ENCODE measurements at places on chromosomes 4 and X.

GRCh38 chrX:105823092-105823455 lies 735 bp downstream of the NRK start:
- DNase-seq: no peak

DNA sequence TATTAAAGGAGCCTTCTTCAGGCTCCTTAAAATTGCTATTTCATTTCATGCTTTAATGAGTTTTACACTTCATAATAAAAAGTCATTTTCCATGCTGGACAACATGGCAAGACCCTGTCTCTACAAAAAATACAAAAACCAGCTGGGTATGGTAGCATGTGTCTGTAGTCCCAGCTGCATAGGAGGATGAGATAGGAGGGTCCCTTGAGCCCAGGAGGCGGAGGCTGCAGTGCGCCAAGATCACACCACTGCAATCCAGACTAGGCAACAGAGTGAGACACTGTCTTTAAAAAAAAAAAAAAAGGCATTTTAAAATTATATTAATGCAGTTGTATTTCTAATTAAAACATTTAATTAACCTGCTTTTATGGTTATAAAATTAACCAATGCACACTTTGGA lies 49.2 kb downstream of the PDS5A start:
- DNase-seq: no peak

GRCh38 chr4:3774253-3774883 lies 8.2 kb downstream of the ADRA2C start:
- no peak for DNase-seq

DNA sequence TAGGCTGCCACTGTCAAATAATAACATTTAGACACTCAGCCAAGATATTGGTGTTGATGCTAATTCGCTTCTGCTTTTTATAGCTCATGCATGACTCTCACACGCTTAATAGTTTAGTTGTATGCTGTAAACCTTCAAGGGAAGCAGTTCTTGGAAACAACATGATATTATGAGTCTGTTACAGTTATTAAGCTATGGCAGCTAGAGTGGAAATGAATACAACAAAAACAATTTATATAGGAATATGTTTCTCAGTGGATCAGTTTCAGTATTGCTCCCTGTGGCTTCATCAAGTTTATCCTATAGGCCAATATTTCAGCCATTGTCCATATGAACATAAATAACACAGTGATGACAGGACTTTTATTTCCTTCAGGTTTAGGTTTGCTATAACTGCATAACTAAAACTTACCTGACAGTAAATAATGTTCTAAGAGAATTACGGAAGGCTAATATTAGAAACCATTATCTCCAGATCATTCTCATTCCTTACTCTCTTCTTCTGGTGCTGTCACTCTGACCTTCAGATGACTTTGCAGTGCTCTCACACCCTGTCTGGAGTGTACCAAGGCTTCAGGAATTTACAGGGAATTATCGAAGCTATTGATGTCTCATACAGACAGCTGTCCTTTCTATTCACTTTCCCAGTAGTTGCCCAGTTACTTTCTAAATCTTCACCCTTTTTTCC lies 555.0 kb downstream of the ANKRD50 start:
- no peak for DNase-seq

- DNase-seq: no peak
These were observed 121.9 kb upstream of the SMIM10 start for GRCh38 chrX:134868771-134869495.

DNA sequence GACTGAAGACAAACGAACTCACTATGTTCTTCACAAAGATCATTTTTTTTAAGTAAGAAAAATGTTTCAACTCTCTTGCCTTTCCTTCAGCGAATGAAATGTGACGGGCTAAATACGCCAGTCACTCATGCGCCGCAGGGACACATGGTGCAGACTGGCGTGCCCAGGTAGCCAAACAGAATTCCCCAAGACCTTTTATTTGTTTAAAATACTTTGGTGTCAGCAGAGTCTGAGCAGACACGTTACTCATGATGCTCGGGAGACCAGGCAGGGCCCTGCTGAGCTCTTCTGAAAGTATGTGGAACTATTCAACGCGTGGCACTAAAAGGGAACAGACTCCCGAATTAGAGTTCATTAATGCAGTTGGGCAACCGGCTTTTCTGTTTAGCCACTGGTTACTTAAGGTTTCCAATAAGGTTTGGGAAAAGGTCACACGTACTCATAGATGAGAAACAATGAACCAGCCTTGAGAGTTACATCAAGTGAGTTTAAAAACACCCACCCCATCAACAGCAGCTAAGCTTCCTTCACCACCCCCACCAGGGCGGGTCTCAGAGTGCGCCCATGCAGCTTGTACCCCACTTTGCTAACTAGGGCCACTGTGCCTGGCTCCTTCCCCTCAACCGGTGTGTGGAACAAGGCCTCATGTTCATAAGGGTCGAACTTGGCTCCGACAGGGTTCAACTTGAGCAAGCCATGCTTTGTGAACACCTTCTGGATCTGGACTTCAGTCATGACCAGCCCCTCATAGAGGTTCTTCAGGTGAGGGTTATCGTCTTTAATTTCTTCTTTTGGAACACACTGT lies 7.3 kb downstream of the GRPEL1 start:
- no peak for DNase-seq

DNA sequence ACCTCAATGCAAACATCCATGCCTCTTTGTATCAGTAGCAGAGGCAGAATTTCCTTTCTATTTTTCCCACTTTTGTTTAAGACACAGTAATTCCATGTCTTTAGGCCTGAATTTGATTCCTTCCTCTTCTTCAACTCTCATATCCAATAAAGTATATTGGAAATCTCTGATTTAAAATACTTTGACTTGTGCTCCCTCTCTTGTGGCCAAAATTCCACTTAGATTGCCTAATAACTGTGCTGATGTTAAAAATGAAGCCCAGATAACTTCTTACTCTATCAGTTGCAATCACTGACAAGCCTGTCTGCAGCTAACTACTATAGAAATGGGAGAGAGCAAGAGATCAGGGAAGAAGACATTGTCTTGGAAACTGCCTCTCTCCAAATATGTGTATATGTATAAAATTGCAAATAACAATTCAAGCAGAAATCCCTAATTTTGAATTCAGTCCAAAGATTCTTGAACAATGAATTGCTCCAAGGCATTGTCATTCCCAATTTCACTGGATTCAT lies 163.5 kb upstream of the SPIN4 start:
- DNase-seq: no peak

DNA sequence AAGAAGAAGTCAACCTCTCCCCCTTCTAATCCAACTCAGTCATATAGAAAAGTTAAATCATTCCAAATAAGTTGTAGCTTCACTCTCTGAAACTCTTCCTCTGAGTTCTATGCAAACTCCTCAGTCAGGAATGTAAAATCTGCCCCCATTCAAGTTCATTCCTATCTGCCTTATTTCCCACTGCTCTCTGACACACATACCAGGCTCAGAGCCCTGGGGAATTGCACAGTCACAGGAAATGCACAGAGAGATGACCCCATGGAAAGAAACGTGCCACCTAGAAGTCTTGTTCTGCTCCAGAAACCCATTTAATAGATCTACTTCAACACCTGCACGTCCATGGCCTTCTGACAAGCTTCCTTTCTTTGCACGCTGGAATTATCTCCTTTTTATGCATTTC lies 236.0 kb upstream of the VCX3A start:
- no peak for DNase-seq

GRCh38 chr4:153509724-153510123 lies 43.6 kb downstream of the TMEM131L start:
- DNase-seq: no peak

DNA sequence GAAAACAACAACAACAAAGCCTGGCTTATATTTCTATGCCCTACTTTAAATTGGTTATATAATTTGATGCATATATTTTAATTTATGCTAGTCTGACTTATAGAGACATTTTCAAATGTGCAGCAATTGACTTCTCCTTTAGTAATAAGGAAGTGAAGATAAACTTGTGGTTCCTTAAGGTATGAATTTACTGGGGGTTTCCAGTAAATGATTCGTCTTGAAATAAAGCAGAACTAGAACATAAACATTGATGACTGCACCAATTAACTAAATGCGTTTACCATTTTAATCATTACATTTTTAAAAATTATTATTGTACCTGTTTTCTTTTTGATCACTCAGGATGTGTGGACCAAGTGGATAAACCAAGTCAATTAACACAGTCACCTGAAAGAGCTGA lies 99.6 kb upstream of the CCSER1 start:
- no peak for DNase-seq

DNA sequence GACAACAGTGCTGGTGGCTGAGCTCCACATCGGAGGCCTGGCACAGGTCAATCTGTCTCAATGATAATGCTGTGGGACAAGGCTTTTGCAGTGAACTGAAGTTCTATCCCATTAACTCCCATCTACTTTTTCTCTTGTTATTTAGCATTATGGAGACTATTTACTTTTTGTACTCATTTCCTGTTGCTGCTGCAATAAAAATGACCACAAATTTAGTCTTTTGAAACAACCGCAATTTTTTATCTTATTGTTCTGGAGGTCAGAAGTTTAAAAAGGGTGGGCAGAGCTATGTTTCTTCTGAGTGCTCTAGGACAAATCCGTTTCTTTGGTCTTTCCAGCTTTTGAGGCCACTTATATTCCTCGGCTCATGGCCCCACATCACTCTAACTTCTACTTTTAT lies 111.0 kb upstream of the PITX2 start:
- no peak for DNase-seq

- DNase-seq: no peak
These were observed 39.0 kb downstream of the ENPEP start for GRCh38 chr4:110514889-110515479.

- DNase-seq: no peak
These were observed 48.9 kb downstream of the PCDH7 start for GRCh38 chr4:30769093-30769492.

- no peak for DNase-seq
These were observed 455.6 kb downstream of the TMA16 start for GRCh38 chr4:163949976-163950601.

GRCh38 chrX:49172280-49172780 lies 632 bp downstream of the PLP2 start:
- DNase-seq: peak; percentile 38

DNA sequence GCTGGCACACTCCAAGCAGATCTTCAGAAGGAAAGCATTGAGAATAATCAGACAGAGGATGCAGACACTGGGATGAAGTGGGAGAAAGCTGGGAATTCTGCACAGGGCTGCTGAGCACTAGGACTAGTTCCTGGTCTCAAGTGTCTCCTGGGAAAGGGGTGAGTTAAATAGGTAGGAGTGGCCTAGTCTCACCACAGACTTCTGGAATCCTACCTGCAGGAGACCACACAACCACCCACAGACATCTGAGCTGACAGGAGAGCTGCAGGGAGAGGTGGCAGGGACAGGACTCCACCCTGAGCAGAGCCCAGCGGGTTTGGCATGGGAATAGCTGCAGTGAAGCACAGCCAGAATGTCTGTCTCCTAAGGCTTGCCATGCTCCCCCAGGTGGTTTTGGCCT lies 95.1 kb upstream of the GALNTL6 start:
- DNase-seq: no peak

DNA sequence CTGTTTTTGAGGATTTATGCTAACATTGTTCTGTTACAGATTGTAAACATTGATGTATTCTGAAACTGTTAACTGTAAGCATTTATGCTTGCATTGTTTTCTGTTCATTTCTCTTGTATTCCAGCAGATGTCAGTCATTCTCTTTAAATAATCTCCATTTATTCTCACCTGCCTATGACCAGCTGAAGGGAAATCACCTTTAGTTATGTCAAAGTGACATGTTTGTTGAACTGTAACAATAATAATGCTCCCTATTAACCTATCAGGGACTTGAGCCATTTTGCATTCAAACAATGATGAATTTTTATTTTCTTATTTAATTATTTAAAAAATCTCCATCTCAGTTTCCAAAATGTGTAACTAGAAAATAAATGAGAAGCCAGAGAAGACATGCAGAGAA lies 58.0 kb downstream of the SPCS3 start:
- DNase-seq: peak; percentile 12

- no peak for DNase-seq
These were observed 9.1 kb downstream of the CXCR3 start for GRCh38 chrX:71609095-71609750.

GRCh38 chrX:143500751-143501150 lies 16.5 kb downstream of the SPANXN3 start:
- no peak for DNase-seq

Measured in NCI-H1105 (cell line).